ENCODE measurements at places on chromosomes 6 and 20.

DNA sequence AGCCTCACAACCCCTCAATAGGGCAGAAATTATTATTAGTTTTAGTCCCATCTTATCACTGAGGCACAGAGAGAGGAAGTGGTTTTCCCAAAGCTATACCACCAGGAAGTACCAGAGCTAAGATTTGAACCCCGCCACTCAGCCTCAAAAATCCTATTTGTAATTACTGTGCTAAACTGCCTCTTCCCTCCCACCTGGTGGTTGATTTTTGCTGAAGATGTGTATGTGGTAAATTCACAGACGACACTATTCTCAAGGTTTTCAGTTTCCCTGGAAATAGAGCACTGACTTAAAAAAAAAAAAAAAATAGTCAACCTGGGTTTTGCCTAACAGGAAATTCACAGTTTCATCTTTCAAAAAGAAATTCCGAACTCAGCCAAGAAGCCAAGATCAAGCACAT is 57.9 kb downstream of the TSHZ2 start:
- no peak for DNase-seq

DNA sequence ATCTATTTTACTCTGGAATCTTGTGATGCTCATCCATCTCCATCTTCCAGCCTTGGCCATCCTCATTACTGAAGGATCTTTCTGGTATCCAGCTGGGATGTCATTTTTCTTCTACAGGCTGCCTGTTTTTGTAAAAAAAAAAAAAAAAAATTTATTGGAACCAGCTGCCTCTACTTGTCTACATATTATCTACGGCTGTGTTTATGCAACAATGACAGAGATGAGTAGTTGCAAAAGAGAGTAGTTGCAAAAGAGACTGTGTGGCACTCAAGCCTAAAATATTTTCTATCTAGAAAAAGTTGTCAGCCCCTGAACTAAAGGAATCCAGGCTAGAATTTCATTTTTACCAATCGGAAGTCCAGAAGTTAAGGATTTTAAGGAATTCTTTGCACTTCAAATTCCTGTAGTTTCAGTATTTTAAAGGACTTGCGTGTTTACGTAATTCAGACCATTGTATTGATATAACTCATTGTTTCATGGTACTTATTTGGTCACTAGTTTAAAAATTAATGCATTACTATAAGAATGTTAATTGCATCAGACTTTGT is 38.6 kb upstream of the PLCG1 start:
- no peak for DNase-seq

DNA sequence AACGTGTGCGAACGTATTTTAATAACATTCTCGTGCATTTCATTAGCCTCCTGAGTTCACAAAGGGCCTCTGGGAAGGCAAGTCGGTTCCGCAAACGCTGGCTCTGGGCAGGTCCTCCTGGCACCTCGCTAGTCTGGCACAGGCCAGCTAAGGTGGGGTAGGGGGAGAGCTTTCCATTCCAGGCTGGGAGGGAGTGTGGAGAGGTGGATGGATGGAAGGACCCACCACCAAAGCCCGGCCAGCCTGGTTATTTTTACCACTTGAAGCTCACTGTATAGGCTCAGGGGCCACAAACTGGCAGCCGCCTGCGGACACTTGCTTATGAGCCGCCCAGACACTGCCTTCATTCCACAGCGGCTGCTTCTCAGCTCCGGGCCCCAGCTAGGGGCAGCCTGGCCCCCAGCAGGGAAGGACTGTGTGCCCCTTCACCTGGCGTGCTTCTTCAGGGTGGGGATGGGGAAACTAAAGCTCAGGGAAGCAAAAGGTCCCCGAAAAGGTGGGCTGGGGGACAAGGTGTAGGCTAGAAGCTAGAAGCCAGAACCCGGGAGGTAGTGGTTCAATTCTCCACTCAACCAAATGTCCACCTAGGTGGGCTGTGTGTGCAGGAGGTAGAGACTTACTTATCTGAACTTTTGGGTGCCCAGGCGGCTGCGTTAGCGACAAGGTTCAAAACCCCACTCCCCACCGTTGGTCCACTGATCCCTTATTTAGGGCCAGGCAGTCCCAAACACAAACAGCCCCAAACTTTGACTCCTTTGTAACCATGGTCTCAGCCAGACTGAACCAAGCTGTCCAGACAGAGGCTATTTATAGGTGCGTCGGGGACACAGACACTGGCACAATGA is 1.7 kb downstream of the PMEPA1 start:
- DNase-seq: no peak

GRCh38 chr20:48962976-48963771 is 41.7 kb downstream of the ARFGEF2 start:
- no peak for DNase-seq
